ENCODE measurements at places on chromosomes 5 and 9.
A peak's percentile ranks its signal among the peaks of the same experiment; 100 is the strongest.

- peak; percentile 73 for DNase-seq
These were observed at the start of gene RHOBTB3 for GRCh38 chr5:95730730-95731570. RHOBTB3 (plus strand) TSS chr5:95731336; CDS start chr5:95731683, 347 bp downstream.

DNA sequence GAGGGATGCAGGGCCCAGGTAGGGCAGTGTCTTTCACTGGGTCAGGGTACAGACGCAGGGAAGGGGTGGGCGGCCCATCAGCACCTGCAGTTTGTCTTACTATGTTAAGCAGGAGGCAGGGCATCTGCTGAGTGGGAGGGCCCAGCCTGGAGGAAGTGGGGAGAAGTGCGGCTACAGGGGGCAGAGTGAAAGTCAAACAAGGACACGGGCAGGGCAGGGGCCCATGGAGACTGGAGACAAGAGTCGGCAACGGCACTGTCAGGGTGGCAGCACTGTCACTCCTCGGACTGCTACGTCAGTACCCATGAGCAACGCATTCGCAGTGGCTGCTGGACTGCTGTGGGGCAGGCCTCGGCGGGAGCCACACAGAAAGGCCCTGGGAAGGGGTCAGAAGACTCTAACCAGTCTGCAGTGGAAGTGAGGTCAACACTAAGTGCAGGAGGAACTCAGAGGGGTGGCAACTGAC lies 19.7 kb downstream of the CAMSAP1 start:
- DNase-seq = peak; percentile 67

DNA sequence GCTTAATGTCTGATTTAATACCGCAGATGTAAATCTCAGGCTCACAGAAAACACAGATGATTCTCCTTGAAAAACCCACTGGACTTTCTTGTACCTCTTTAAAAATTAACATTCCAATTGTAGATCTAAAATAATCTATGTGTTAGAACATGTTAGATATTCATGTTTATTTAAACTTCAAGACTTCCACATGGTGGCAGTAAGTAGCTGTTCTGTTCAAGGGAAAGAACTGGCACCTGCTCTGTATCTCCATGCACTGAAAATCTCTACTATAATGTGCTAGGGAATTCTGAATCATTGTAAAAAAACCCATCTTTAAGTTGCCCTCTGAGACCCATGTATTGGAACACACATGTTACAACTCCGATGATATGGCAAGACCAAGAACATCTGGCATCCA lies 366.9 kb downstream of the DMRTA1 start:
- no peak for DNase-seq

DNA sequence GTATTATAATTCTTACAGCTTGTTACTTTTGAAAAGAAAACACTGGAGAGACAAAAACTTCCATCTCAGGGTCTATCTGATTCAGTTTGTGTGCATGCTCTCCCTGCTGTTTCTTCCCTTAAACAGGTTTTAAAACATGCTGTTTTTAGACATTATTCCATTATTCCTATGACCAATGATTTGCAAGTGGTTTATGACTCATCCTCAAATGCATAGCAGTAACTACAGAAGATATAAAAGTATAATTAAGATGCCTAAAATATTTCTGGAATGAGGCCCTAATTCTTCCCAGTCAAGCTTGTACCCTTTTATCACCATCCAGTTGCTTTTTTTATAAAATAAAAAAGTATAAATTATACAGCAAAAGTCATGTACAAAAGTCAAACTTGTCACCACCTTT lies 3.7 kb downstream of the DTWD2 start:
- no peak for DNase-seq

GRCh38 chr5:17434982-17435381 lies 63.0 kb upstream of the TAF11L2 start:
- no peak for DNase-seq

DNA sequence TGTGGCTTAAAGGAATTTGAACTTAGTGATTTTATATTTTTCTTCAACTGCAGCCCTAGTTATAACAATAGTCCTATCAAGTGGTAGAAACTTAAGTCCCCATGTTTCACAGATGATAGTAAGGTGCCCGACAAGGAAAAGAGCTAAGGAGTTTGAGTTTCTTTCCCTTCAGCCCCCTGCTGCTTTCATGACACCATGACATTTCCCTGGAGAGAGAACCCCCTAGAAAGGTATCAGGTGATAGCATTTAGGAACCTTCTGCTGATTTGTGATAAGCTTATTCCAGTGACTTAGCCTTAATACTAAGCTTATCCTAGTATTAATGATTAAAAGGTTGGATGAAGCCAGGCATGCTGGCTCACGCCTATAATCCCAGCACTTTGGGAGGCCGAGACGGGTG lies 623.8 kb upstream of the TYRP1 start:
- DNase-seq = no peak

DNA sequence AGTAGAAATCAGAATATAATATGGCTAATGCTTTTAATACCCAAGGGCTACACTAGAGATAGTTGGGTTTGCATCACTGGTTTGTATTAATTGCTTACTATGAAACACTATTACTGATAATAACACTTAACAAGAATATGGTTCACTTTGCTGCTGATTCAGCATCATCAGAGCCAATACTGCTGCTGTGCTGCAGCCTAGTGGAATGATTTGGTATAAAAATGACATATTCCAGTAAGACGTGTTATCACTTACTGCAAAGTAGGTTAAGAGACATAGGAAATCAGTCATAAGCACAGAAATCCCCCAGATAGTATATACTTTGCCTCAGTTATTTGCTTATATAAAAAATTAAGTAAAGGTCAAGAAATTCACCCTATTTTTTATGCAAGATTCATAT lies 2.8 kb downstream of the CDH10 start:
- no peak for DNase-seq

GRCh38 chr5:43386960-43387362 lies 25.2 kb downstream of the CCL28 start:
- peak; percentile 38 for DNase-seq

DNA sequence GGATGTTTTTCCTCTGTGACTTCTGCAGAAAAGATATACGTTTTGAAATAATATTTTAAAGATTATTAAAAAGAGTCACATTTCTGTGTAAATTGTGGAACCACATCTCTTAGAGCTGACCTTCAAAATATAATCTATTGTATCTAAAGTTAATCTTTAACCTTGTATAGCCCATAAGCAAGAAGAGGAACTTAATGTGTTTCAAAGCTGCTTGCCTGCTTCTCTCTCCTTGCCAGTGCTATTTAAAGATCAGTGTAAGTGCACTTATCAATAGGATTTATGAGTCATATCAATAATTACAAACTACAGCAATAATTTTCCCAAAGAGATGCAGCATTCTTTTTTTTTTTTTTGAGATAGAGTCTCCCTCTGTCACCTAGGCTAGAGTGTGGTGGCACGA lies 29.4 kb upstream of the GDA start:
- DNase-seq = no peak

GRCh38 chr5:169260896-169261569 lies 39.9 kb downstream of the SLIT3 start:
- no peak for DNase-seq

DNA sequence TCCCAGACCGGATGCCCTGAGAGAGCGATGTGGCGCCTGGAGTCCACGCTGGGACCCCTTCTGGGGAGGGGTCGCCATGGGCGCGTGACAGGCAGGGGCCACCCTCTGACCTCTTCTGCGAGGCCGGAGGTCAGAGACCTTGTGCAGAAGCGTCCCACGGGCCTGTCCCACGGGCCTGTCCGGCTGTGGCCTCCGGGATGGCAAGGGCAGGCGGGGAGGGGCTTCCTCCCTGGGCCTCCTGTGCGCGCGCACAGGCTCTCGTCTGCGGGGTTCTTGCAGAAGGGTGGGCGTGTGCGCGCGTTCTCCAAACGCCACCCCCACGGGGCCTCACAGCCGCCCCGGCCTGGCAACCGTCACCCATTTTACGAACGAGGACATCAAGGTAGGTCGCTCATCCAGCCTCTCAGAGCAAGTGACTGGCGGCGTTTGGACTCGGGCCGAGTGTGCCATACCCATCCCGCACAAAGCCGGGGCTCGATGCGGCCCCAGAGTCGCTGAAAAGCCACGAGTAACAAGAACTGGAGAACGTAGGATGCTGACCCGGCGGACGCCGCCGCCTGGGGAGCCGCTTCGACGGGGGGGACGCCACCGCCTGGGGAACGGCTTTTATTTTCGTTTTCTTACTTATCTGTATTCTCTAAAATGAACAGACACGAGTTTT lies 897 bp downstream of the AHRR start:
- peak; percentile 74 for DNase-seq

- DNase-seq = no peak
These were observed 28.4 kb downstream of the SLC12A2 start for GRCh38 chr5:128111818-128112448.

GRCh38 chr5:60583616-60584015 lies 116.3 kb downstream of the DEPDC1B start:
- DNase-seq = no peak

DNA sequence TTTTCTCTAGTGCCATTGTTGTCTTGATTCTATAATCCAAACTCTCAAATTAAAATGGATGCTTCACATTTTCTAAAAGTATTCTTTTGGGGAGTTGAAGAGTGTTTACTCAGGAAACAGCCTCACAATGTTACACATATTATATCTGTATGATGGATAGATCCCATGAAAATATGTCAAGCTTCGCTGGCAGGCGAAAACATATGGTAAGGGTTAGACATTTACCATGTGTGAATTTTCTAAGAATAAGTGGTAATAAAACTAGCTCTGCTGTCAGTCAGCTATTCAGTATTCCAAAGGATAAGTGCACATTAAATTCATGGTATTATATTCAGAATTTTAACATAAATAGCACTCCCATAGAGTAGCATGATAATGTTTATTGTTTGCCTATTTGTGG lies 13.3 kb upstream of the ADCY2 start:
- no peak for DNase-seq

- DNase-seq = no peak
These were observed 63.9 kb downstream of the PRRT1B start for GRCh38 chr9:131609099-131609830.

DNA sequence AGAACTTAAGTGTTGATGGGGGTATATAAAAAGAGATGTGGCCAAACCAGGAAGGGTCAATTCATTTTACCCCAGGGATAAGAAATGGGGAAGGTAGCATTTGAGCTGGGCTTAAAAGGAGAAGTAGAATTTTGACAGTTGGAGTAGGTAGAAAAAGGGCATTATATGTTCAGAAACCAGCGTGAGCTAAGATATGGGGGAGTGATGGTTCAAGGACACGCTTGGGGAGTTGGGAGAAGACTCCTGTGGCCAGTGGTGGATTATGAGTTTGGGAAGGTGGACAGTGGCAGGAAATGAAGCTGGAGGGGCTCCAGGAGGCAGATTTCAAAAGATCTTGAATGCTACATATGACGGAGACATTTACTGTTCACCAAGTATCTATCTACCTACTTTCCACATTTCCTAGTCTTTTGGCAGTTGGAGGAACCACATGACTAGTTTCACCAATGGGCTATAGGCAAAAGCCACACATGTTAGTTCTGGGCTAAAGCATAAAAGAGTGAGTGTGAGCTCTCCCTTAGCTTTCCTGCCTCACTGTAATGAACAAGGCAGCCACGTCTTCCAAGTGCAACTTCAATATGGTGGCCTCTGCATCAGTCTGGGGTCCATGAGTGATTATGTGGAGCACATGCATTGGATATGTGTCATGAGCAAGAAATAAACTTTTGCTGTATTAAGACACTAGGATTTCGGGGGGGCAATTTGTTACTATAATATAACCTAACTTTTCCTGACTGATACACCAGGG lies 15.7 kb upstream of the GSN start:
- no peak for DNase-seq

- DNase-seq = no peak
These were observed 194.0 kb downstream of the NFIB start for GRCh38 chr9:14119694-14120514.

GRCh38 chr5:125201446-125202052 lies 455.1 kb upstream of the ZNF608 start:
- no peak for DNase-seq

GRCh38 chr9:87157366-87158031 lies 210.2 kb upstream of the GAS1 start:
- no peak for DNase-seq

- DNase-seq = no peak
These were observed 312.0 kb upstream of the RGMB start for GRCh38 chr5:98461485-98461884.

GRCh38 chr9:137771580-137771979 lies 106.0 kb upstream of the CACNA1B start:
- no peak for DNase-seq

- no peak for DNase-seq
These were observed 17.8 kb upstream of the COL15A1 start for GRCh38 chr9:98925956-98926355.

- no peak for DNase-seq
These were observed 51.2 kb downstream of the SLC1A3 start for GRCh38 chr5:36657563-36657995.

- no peak for DNase-seq
These were observed 1.5 kb downstream of the STXBP1 start for GRCh38 chr9:127613583-127613954.

DNA sequence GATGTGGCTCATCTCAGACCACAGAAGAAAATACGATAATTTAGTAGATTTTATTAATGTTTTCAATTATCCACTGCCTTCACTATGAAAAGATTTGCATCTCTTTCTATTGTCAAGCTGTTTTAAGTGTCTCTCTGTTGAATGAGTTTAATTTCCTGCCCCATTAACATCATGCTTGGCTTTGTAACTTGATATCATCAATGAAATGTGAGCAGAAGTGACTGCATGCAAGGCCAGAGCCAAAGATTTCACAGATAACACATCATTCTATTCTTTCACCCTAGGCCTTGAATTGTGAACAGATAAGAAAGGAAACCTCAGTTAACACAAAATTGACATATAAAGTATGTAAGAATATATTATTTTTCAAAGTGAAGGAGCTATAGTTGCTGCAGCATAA lies 986.4 kb upstream of the CDH18 start:
- no peak for DNase-seq

GRCh38 chr5:161299053-161299452 lies 247.5 kb downstream of the GABRB2 start:
- DNase-seq = peak; percentile 8

DNA sequence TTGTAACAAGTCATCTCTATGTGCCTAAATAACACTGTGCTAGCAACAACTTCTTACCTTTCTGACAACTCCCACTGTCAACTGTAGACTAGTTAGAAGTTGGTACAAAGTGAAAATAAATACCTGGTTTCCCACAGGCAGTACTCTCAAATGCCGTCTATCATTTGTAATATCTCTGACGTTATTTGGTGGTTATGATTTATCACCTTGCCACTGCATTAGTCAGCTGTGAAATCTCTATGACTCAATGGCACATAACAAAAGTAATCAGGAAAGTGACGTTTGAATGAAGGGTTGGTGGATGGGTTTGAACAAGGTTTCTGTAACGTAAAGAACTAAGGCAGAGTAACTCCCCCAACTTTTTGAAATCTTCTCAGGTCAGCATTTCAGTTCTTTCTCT lies 592.3 kb downstream of the MAT2B start:
- no peak for DNase-seq

DNA sequence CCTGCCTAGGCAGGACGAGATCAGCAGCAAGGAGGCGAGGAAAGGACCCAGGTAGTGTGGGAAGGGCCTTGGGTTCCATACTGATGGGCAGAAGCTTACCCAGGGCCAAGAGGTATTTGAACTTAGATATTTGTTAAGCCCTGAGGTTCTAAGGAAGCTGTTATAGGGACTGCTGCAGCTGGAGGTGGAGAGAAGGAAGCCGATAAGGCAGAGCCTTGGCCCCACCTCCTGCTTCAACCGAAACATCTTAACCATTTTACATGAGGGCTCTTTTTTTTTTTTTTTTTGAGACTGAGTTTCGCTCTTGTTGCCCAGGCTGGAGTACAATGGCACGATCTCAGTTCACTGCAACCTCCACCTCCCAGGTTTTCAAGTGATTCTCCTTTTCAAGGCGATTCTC lies 8.6 kb upstream of the AQP3 start:
- no peak for DNase-seq

- no peak for DNase-seq
These were observed 6.8 kb upstream of the SUSD3 start for GRCh38 chr9:93051680-93052089.

Measured in GM20000 (cell line).